ENCODE measurements at places on chromosomes 1 and 21.

- no peak for DNase-seq
Measured at GRCh38 chr1:243754348-243754747, 95.7 kb downstream of the AKT3 start.

- no peak for DNase-seq
Measured at GRCh38 chr1:213979751-213980586, 7.8 kb upstream of the PROX1 start.

DNA sequence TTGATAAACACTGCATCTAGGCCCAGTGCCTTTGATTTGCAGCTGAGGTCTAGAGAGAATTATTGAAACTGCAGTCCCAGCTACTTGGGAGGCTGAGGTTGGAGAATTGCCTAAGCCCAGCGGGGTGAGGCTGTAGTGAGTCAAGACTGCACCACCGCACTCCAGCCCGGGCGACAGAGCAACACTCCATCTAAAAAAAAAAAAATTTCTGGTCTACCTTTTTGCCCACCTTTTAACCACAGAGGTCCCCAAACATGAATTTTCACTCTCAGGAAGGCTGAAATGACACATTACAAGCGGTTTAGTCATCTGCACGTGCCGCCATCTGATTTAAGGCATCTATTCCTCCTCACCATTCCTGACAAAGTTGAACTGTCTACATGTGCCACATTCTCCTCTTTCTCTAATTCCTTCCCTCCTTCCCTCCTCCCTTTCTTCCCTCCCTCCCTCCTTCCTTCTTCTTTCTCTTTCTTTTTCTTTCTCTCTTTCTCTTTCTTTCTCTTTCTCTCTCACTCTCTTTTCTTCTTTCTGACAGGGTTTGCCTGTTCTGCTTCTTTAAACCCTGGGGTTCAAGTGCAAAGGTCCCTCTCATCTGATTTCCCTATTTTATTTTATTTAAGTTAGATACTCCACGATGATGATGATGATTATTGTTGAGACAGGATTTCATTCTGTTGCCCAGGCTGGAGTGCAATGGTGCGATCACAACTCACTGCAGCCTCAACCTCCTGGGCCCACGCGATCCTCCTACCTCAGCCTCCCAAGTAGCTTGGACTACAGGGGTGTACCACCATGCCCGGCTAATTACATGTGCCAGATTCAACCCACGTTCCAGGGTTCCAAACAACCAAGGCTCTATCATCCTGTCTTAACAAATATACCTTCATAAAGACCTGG lies 3.0 kb upstream of the SOD1 start:
- no peak for DNase-seq

DNA sequence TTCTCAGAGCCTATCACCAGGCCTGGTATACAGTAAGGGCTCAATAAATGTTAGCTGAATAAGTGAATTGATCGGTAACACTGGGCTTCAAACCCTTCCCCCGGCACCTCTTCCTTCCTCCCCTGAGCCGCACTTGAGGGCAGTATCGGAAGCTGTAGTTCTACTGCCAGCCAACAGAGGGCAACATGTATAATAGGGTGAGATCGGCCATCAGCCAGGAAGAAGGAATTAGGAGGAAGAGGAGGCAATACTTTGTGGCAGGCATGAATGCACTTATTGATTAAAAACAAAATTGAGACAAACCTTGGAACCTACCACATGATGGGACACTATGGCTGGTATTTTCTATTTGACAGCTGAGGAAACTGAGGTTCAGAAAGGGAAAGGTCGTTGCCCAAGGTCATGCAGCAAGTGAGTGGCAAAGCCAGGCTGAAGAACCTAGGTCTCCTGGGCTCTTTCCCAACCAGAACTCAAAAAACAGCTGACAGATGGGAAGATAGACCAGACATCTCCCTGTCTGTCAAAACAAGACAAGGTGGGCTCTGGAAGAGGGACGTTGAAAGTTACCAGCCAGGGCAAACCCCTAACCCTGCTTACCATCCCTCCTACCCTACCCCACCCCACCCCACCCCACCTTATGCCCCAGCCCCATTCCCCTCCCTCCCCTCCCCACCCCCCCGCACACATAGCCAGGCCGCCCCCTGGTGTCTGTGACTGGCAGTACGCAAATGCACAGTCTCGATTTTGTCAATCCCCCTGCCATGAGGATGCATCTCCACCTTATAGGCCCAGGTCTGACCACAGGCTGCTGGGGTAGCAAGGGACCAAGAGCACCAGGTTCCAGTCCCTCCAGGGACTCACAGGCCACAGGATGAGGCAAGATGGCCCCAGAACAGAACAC lies 107.3 kb upstream of the RUNX3 start:
- DNase-seq = no peak

GRCh38 chr1:28606771-28607170 lies 14.7 kb downstream of the RAB42 start:
- DNase-seq = no peak

DNA sequence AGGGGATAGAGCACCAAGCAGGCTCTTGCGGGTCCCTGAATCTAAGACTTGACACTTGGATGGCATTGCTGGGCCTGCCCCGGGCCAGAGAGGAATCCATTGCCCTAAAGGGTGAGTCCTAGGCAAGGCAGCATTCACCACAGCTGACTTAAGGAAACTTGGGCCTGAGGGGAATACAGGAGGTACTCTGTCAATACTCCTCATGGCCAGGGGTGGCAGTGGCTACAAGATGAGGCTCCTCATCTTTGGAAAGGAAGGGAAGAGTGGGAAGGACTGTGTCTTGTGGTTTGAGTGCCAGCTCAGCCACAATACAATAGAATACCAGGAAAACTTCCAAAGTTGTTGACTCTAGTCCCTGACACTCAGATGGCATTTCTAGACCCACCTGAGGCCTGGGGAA lies 5.1 kb downstream of the KRTAP22-1 start:
- no peak for DNase-seq

DNA sequence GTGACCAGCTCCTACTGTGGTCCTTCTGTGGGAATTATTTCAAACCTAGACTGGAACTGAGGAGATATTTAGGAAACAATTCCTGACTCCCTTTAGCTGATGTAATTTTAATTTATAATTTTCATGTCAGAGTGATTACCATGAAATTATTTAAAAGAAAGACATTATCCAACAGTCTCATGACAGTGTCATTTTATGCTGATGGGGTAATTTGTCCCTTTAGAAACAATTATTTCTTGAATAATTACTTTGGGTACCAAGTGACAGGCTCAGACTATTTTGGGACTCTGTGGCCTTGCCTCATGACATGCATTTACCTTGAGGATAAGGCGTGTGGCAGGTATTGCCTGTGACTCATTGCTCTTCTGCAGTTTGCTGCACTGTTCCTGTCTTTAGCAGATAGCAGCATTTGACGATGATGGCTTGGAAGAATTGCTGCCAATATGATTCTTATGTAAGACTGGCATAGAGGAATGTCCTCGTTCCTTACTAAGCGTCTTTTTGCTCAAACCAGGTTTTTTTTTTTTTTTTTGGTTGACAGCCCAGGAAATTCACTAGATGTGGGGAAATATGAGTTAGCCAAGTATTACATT lies 206.0 kb upstream of the HMCN1 start:
- DNase-seq = no peak

DNA sequence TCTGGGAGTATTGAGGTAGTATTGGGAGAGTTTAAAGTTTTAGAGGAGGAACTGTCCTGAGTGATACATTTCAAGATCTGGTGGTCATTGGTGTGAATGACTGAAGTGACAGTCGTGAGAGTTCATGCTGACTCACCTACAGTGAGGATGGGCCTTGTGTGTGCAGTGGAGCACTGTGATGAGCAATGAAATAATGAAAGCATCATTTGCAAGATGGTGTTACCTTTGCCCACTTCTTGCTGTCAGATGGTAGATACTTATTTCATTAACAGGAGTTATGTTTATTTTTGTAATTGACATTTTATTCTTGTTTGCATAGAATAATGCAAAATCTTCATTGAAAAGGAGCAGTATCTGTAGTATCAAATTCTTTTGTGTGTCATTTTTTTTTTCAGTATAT lies 29.0 kb downstream of the POU2F1 start:
- no peak for DNase-seq

DNA sequence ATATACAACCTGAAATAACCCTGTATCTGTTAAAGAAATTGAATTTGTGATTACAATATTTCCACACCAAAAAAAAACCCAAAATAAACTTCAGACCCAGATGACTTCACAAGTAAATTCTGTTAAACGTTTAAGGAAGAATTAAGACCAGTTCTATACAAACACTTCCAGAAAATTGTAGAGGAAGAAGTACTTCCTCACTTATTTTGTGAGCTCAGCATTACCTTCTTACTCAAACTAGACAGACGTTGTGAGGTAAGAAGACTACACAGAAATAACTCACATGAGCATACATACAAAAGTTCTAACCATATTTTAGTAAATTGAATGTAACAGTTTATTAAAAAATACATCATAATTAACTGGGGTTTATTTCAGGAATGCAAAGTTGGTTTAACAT lies 18.8 kb downstream of the RALGPS2 start:
- no peak for DNase-seq

DNA sequence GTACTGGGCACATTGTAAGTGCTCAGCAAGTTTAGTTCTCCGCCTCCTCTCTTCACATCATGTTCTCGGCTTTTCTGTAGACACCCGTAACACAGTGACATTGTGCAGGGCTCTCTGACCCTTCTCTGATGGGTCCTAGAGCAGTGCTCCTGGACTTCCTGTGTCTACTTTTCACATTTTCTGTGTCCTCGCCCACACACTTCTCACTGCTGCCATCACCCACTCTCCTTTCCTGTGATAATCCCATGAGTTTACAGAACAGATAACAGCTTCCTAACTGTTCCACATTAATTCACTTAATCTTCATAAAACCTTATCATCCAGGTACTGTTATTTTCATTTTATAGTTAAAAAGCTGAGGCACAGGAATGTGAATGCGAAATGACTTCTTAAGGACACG lies 13.2 kb upstream of the DMRTA2 start:
- no peak for DNase-seq

DNA sequence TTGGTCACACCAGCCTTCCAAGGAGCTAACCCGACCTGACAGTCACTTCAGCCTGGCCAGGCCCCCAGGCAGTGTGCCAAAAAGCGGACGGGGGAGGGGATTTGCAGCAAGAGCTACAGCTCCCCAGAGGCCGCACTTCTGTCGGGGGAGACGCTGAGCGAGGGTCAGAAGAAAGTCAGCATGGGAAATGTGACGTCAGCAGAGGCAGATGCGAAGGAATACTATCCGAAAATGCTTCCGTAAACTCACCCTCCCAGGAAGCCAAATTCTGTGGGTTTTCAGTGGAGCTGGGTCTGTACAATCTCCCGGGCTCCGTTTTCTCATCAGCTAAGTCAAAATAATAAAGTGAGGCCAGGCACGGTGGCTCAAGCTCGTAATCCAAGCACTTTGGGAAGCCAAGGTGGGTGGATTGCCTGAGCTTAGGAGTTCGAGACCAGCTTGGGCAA lies 28.5 kb upstream of the ECE1 start:
- DNase-seq = no peak

GRCh38 chr1:172351754-172352161 lies 68.7 kb upstream of the C1orf105 start:
- no peak for DNase-seq

GRCh38 chr1:153510984-153511410 lies 24.8 kb downstream of the S100A6 start:
- no peak for DNase-seq

DNA sequence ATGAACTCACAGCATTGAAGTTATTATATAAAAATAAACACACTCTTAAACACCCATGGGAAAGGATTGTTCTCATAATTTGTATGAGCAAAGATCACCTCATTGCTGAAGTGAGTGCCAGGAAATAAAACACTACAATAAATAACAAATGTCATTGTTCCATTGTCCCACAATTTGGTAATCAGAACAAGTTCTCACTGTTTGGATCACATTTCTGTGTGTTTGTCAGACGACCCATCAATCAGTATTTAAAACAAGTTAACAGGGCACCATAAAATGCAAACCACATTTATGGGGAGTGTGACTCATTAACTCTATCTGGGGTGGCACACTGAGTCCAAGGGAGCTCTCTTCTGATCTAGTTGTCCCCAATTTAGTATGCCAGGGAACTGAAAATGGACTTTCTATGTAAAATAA lies 124.5 kb downstream of the PTPRC start:
- DNase-seq = no peak

DNA sequence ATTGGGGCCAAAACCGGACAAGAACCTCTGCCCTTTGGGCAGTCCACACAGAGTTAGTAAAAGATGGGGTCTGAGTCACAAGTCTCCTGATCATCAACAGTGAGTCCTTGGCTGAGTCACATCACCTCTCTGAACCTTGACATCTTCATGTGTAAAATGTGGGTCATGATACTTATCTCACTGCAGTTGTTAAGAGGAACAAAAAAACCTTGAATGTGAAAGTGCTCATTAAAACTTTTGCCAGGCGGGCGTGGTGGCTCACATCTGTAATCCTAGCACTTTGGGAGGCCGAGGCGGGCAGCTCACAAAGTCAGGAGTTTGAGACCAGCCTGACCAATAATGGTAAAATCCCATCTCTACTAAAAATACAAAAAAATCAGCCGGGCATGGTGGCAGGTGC lies 15.7 kb downstream of the S100A16 start:
- no peak for DNase-seq

DNA sequence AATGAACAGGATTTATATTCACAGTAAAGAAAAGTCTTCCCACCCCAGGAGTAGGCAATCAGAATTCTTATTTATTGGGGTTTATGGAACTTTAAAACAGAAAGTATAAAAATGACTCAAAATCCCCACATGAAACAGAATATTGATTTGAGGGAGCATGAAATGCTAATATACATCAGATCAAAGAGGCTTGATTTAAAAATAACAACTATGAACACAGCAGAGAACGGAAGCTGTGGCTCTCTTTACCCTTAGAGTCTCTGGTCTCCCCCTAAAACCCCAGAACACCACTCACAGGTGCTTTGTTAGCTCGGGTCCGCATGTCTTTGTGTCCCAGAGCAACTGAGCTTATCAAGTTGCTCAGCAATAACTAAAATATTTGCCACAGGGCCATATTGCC lies 31.2 kb upstream of the FASLG start:
- DNase-seq = no peak

DNA sequence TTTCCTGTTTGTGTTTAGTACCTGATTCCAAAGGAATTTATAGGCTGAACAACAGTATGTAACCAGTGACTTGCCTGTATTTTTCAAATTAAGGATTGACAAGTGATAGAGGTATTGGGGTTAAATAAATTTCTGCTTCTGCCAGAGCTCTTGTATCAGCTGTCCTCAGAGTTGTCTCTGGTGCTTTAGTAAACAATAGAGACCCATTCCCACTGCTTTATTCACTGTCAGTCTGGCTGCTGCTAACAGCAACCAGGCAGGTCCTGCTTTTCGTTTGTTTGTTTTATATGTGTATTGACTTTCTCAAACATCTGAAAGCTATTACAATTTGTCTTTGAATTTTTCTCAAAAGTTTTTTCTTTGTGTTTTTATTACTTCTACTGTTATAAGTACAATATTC lies 76.1 kb downstream of the OLFM3 start:
- no peak for DNase-seq

- no peak for DNase-seq
Measured at GRCh38 chr1:67941746-67942145, 108.5 kb upstream of the GNG12 start.
